ENCODE measurements at places on chromosomes 7 and 10.

DNA sequence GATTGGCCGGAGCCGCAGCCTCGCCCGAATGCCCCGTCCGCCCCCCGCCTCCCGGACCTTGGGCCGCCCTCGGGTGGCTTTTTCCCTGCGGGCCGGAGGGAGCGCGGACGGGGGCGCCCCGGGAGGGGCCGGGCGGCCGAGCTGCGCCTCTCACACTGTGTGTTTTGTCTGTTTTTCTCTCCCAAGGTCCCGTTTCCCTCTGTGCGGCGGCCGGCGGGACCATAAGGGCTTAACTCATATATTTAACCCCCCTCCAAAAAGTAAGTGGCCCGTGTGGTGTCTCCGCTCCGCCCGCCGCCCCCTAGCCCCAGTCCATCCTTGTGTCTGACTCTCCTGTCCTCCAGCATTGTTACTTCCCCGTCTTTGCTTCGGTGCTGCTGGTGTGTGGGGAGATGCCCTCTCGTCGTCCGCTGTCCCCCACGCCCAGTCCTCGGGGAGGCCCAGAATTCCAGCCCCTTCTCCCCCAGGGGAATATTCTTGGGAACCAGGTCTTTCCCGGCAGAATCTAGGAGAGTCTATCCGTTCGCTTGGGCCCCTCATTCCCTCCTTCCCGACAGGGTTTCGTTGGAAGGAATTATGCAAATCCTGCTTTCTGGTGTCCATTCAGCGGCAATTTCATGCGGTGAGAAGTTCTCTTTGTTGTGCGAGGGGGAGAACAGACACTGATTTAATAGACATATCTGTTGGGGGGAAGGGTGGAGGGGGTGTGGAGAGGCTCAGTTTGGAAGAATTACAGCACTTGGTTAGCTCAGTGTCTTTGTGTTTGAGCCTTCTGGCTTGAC, 1.3 kb downstream of the LCOR start:
- no peak for DNase-seq

GRCh38 chr7:54969208-54969967, 49.4 kb upstream of the EGFR start:
- no peak for DNase-seq

GRCh38 chr10:13658264-13658663, 71.5 kb downstream of the PRPF18 start:
- DNase-seq, result no peak

DNA sequence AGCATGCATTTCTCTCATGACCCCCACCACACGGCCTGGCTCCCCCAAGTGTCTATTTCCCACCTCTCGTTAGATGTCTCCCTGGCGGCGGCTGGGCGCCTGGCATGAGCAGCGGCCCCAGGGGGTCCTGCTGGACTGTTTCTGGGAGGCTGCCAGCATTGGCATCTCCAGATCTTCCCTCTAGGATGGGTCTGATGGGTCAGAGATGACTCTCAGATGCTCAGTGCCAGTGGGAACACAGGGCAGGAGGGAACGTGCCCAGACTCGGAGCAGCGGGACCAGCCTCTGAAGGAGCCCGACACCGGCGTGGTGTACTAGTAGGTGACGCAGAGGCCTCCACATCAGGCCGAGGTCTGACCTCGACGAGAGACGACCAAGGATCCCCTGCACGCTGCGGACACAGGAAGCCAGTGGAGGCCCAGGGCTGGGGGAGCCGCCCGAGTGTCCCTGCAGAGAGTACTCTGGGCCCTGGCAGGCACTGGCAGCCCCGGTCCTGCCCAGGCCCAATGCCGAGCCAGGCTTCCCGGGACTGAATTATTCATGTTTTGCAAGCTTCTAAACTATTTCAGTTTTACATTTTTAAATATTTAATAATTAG, 238.8 kb downstream of the ELFN1 start:
- no peak for DNase-seq

GRCh38 chr7:92973974-92974373, 137.6 kb upstream of the CDK6 start:
- no peak for DNase-seq

DNA sequence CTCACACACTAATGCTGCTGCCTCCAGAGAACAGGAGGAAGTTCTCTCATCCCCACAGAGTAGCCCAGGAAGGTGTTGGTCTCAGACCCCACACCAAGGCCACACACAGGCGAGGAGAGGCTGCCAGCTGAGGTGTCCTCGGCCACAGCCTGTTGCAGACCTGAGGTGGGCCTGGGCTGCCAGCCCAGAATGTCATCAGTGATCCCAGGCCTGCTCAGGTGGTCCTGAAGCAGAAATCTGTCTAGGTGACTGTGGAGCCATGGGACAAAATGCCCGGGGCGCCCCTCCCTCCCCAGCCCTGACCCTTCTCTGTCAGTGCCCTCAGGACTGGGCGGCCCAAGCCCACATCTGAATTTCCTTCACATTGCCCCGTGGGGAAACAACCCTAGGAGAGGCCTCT, 43.5 kb upstream of the LRRC4 start:
- no peak for DNase-seq

- DNase-seq, result no peak
Observed at GRCh38 chr7:155000795-155001194, 2.1 kb downstream of the PAXIP1 start.

DNA sequence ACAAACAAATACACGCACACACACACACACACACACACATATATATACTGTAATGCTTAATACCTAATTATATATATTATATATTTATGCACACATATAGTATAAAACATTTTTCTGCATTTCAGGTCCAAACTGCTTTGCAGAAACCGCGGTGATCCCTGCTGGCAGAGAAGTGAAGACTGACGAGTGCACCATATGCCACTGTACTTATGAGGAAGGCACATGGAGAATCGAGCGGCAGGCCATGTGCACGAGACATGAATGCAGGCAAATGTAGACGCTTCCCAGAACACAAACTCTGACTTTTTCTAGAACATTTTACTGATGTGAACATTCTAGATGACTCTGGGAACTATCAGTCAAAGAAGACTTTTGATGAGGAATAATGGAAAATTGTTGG, 138.5 kb downstream of the VWC2 start:
- no peak for DNase-seq

DNA sequence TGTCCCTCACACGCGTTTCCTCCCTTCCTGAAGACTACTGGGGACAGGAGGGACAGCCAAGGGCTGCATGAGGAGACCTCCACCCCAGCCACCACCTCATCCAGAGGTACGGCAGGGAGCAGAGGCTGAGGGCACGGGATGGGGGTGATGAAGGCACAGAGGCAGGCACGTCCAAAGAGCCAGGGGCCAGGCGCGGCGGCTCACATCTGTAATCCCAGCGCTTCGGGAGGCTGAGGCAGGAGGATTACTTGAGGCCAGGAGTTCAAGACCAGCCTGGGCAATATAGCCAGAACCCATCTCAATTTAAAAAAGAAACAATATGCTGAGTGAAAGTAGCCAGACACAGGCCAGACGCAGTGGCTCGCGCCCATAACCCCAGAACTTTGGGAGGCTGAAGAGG, 3.3 kb downstream of the MICALL2 start:
- DNase-seq, result no peak

GRCh38 chr7:156823435-156823834, 69.5 kb downstream of the LMBR1 start:
- DNase-seq, result no peak

DNA sequence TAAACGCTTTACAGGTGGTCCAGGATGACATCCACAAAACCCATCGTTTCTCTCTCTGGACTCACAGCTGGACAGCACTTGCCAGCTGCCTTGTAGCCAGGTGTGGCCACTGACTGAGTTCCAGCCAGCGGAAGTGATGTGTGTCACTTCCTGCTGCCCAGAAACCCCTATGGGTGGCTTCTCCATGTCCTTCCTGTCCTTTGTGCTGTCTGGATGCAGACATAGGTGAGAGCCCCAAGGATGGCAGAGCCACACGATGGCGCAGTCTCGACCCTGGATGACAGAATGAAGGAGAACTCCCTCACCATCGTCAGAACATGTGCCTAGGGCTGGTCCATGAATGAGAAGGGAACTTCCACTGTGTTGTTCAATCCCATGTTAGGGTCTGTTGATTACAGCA, 22.1 kb downstream of the NMT2 start:
- DNase-seq, result no peak

GRCh38 chr10:113094114-113094486, 144.1 kb downstream of the TCF7L2 start:
- no peak for DNase-seq

DNA sequence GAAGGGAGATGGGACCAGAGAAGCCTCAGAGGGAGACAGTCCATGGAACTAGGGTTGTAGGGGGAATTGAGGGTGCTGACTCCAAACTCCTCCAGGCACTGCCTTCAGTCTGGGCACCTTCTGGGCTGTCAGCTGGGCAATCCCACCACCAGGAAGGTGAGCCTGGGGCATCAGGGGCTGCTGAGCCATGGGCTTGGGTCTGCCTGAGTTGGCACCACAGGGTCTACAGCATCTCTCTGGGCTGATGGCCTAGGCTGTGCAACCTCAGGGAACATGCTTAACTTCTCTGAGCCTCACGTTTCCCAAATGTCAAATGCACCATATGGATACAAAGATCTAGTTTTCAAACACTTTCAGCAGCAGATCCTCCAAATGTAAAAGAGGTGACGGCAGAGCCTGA, 46.8 kb upstream of the PRLHR start:
- DNase-seq, result no peak

DNA sequence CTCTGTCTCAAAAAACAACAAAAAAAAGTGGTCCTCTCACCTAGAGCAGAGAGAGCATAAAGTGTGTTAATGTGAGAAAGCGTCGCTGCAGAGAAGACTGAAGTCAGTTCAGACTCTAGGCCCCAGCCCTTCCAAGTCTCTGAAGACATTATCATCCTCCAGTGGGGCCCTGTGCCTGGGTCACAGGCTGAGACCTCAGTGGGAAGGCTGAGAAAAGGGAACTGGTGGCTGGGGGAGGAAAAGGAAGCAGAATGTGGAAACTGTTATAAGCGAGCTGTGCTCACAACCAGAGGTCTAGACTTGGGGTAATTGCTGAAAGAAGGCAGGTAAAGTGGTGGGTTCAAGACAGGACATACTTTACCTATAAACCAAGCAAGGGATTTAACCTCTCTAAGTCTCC, 4.9 kb upstream of the RRP12 start:
- DNase-seq, result no peak

- no peak for DNase-seq
Observed at GRCh38 chr10:69910561-69910960, 108.9 kb downstream of the COL13A1 start.

DNA sequence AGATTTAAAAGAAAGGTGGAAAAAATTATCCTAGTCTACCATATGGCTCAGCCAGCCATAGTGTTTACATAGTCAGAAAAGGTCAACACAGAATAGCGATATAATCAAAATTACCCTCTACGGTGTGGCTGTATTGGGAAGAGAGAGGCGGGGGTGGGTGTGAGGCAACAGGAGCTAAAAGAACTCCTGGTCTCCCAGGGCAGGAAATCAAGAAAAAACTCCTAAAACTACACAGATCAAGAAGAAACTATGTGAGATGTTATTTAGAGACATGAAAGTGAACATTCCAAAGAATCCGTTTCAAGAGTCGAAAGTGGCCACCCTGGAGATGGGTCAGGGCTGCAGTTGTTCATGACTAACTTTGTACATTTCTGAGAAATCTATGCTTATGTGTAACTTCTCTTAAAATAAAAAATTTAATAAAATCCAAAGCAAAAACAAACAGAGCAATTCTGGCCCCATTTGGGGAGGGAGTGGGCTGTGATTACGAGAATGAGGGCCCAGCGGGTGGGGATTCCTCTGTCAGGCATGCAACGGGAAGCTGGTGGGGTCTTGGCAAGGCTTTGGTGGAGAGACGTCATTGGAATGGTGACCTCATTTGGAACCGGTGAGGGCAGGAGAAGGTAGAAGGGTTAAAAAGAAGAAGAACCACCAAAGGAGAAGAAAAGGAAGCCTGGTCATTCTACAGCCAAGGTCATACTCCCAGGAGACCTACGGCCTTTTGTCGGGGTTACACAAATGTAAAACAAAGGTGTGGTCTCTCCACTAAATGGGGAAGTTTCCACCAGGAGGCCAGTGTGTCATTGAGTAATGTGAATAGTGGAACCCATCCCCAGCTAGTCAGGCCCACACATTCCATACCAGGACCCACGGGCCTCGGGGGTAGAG, 71.2 kb upstream of the DUSP5 start:
- DNase-seq, result no peak

- no peak for DNase-seq
Observed at GRCh38 chr10:103715430-103715829, 139.9 kb downstream of the SH3PXD2A start.

DNA sequence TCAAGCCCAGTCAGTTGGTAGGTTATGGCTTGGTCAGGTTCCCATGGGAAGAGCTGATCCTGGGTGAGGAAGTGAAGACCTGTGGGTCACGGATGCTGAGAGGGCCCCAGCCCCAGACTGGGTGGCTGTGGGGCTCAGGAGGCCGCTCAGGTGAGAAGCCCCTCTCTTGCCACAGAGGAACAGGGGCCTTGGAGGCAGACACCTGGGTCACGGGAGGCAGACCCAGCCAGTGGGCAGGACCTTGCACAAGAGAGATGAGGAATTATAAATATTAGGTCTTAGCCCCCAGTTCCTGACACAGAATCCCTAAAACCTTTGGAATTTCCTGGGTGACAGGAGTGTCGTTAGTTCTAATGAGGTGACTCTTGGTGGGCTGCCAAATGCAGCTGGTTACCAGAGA, 10.6 kb upstream of the CRHR2 start:
- DNase-seq, result no peak

DNA sequence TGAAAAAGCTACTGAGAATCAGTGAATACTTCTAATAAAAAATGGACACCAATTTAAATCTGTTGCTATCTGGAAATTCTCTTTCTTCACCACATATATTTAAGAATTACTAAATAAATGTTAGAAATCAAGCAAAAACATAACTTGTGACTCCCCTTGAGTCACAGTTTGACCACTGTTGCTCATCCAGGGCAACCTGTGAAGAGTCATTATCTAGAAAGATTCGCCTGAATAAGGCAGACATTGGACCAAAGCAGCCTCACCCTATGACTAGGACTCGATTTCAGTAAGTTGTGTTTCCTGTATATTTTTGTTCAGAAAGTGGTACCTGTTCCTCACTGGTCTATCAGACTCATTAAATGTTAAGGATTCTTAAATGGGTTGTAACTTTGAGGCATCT, 572.4 kb downstream of the ATRNL1 start:
- no peak for DNase-seq

- DNase-seq, result no peak
Observed at GRCh38 chr7:6589151-6589828, 531 bp upstream of the INTS15 start.

- DNase-seq, result no peak
Observed at GRCh38 chr7:136869991-136870865, 1.8 kb downstream of the CHRM2 start.

DNA sequence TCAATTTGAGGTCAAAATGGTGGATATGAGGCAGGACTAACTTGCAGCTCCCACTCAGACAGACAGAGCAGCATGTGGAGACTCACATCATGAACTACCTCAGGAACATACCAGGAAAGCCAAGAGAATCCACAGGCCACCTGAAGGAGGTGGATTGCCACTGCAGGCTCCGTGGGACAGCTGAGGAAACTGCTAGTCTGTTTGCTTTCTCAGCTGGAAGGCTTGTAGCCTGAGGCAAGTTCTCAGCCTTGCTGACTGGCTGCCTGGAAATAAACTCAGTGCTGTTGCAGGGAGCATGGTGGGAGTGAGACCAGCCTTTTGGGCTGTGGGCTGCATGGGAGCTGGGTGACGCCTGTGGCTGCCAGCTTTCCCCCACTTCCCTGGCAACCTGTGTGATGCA, 202.9 kb downstream of the ZNF248 start:
- DNase-seq, result no peak
